Caco-2 (cell line): ENCODE measurements at places on chromosomes 2 and 18.

- H3K4me1 ChIP-seq, result peaks cover 13% of the 10 kb centered on the region
- no peaks in the 10 kb centered on the region for H3K27me3 ChIP-seq
- H3K36me3 ChIP-seq, result no peaks in the 10 kb centered on the region
- no peak overlapping the region for H3K27ac ChIP-seq
Observed at GRCh38 chr2:72015266-72015665, 132.4 kb downstream of the CYP26B1 start.

DNA sequence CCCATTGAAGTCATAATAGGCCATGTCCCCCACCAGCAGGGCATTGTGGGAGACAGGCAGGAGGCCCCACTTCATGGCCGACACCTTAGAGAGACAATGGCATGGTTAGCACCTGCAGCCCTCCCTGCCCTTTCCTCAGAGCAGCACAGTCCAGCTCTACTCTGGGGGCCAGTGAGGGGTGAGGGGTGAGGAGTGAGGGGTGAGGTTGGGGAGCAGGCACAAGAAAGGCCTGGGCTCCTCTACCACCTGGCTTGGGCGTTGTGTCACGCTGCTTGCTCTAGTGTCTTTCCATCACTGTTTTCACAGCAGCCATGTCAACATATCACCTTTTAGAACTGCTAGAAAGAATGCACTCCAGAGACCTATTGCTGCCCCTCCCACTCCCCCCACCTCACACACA, 77.2 kb downstream of the ADD2 start:
- H3K27ac ChIP-seq, result no peak overlapping the region
- no peaks in the 10 kb centered on the region for H3K36me3 ChIP-seq
- no peak for DNase-seq
- no peaks in the 10 kb centered on the region; the same call in 1 of the 2 replicates for H3K27me3 ChIP-seq
- no peak overlapping the region for H3K4me3 ChIP-seq

DNA sequence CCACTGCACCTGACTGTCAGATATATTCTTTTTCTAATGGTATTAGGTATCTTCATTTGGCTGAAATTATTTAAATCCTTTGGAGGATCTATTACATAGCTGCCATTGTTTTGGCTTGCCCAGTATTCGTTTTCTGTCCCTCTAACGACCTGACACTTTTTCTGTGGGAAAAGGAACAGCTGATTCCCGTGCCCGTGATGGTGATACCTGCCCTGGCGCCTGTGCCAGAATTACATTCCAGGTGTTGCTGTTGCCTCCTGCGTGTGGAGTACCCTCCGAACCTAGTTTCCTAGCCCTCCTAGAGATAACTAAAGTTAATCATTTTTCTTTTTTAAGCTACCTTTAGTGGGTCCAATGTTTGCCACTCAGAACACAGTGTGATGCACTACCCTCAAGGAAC, 14.0 kb downstream of the HOXD1 start:
- no peak for DNase-seq
- H3K4me1 ChIP-seq, result no peaks in the 10 kb centered on the region
- no peak overlapping the region for H3K4me3 ChIP-seq
- H3K27me3 ChIP-seq, result no peaks in the 10 kb centered on the region
- H3K27ac ChIP-seq, result no peak overlapping the region
- H3K36me3 ChIP-seq, result no peaks in the 10 kb centered on the region

DNA sequence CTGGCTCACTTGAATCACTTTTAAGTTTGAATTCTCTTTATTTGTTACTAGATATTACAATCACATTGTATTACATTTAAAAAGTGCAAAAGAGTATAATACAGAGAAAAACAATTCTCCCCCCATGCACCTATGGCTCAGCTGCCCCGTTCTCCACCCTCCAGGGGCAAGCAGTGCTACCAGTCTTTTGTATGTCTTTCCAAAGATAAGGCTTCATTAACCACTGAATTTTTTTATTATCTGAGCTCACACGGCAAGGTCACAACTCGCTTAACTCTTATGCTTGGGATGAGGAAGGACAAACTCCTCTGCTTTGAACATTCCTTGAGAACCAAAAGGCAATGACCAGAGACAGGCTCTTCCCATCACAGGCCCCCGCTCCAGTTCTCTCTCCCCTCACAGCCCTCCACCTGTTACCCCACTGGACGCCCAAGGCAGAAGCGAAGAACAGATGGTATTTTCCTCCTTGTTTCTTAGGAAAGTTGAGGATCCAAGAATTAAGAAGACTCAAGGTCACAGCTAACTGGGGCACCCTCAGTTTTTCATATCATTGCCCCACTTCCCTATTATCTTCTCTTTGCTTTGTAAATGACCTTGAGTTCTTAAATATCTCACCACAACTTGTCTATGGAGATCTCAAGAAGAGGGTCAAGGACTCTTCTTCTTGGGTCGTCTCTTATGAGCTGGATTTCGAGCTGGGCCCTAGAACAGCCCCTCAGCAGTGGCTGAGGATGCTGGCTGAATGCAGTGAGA, 30.1 kb downstream of the SH2D6 start:
- H3K4me3 ChIP-seq, result no peak overlapping the region
- no peaks in the 10 kb centered on the region for H3K36me3 ChIP-seq
- no peak for DNase-seq
- H3K4me1 ChIP-seq, result no peaks in the 10 kb centered on the region
- no peaks in the 10 kb centered on the region for H3K27me3 ChIP-seq

DNA sequence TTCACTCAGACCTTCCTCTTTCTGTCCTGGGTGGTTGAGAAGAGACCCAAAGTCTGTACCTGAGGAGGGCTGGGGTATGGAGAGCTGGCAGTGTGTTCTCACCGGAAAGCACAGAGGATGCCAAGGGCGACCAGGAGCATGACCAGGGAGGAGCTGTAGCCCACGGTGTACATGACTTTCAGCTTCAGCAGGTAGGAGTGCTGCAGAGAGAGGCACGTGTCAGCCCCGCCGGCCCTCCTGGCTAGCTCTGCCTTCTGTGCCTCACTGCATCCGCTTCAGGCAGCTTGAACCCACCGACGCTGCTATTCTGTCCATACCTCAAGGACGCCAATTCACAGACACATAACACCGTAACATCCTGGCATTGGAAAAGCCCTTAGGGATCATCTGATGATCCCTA, 34.0 kb downstream of the TMEM37 start:
- no peak overlapping the region for H3K4me3 ChIP-seq
- no peaks in the 10 kb centered on the region for H3K27me3 ChIP-seq
- no peak for DNase-seq
- no peaks in the 10 kb centered on the region for H3K36me3 ChIP-seq
- H3K27ac ChIP-seq, result no peak overlapping the region

DNA sequence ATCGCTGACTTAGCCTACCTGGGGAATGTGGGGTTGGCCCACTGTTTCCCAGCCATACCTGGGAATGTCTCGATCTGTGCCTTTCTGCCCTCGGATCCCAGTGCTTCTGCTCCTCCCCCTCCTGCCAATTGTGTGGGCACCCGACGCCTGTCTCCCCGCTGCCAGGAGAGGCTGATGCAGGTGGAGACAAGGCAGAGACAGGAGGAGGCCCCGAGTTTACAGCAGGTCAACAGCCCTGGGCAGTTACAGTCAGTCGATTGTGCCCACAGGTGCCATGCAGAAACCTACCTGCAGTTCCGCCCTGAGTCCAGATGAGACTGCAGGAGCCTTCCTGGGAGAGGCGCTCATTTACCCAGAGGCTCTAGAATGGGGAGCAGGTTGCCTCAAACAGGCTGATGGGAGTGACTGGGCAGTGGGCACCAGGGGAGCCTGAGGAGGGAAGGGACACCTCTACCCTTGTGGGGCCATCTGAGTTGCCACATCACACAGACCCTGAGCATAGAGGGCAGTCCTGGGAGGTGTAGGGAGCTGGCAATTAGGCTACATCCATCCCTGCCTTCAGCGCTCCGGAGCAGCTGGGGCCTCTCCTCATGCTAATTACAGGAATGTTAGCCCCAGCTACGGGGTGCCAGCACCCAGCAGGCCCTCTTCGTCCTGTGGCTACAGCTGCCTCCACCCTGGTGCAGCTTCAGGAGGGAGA, 300.1 kb downstream of the NDUFA10 start:
- peak; percentile 16 for DNase-seq
- no peak overlapping the region for H3K27ac ChIP-seq
- H3K27me3 ChIP-seq, result no peaks in the 10 kb centered on the region
- no peaks in the 10 kb centered on the region for H3K36me3 ChIP-seq

DNA sequence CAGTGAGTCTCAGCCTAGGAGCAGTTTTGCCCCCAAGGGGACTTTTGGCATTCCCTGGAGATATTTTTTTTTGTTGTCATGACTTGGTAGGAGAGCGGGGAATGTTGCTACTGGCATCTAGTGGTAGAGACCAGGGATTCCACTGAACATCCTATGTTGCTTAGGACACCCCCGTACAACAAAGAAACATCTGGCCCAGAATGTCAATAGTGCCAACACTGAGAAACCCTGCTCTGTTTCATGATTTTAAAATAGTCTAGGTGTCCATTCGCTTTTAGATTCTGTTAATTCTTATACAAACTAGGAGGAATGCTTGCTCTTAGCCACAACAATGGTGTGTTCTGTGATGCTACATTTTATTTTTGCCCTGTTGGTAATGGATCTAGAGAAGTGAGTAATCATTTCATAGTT, 225.8 kb upstream of the SIX3 start:
- DNase-seq, result peak; percentile 44
- H3K36me3 ChIP-seq, result no peaks in the 10 kb centered on the region
- H3K27me3 ChIP-seq, result no peaks in the 10 kb centered on the region
- H3K27ac ChIP-seq, result no peak overlapping the region
- H3K4me1 ChIP-seq, result no peaks in the 10 kb centered on the region

GRCh38 chr18:33350256-33350655, 90.3 kb downstream of the CCDC178 start:
- DNase-seq, result no peak
- H3K36me3 ChIP-seq, result no peaks in the 10 kb centered on the region
- no peaks in the 10 kb centered on the region for H3K27me3 ChIP-seq
- no peaks in the 10 kb centered on the region for H3K4me1 ChIP-seq
- no peak overlapping the region for H3K4me3 ChIP-seq
- H3K27ac ChIP-seq, result no peak overlapping the region

DNA sequence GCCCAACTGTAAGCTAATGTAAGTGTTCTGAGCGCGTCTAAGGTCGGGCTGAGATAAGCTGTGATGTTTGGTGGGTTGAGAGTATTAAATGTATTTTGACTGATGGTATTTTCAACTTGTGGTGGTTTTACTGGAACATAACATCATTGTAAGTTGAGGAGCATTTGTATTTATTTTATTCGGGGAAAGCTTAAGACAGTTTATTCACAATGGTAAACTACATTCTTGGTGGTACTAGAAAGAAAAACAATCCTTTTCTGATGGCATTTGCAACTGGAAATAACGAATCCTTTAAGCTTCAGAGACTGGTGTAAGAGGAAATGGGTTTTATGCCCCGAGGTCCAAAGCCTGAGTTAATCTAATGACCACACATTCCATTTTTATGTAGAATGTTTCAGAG, 283.3 kb upstream of the NETO1 start:
- H3K27ac ChIP-seq, result no peak overlapping the region
- no peaks in the 10 kb centered on the region for H3K4me1 ChIP-seq
- DNase-seq, result no peak
- no peaks in the 10 kb centered on the region for H3K27me3 ChIP-seq
- H3K4me3 ChIP-seq, result no peak overlapping the region
